ENCODE measurements at places on chromosomes 5 and 9.
A peak's percentile ranks its signal among the peaks of the same experiment; 100 is the strongest.

DNA sequence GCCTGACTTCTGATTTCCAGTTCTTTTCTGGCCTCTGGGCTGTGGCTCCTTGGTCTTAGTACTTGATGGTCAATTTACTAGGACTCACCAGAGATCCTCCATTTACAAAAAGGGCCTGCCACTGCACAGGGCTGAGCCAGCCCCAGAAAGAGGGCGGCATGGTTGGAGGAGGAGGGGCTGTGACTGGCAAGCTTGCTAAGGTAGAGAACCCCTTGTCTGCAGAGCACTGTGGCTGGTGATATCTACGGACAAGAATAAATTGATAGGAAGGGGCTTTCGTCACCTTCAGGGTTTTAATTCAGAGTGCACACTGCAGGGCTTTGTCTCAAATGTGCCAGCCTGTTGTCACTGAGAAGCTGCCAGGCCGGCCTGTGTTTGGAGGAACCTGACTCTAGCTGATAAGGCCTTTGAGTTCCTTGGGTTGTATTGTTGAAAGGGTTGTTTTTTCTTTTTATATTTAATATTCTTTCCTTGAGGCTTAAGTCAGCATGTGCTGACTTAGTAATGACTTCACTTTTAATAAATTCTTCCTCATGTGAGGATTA is 15.1 kb downstream of the SLC22A5 start:
- DNase-seq: no peak

GRCh38 chr9:118236625-118237024 is 532.4 kb downstream of the TLR4 start:
- DNase-seq: no peak

GRCh38 chr9:86459191-86459590 is 105.0 kb upstream of the TUT7 start:
- DNase-seq: no peak

- peak; percentile 52 for DNase-seq
Measured at GRCh38 chr9:121700832-121701419, 49.5 kb downstream of the DAB2IP start.

DNA sequence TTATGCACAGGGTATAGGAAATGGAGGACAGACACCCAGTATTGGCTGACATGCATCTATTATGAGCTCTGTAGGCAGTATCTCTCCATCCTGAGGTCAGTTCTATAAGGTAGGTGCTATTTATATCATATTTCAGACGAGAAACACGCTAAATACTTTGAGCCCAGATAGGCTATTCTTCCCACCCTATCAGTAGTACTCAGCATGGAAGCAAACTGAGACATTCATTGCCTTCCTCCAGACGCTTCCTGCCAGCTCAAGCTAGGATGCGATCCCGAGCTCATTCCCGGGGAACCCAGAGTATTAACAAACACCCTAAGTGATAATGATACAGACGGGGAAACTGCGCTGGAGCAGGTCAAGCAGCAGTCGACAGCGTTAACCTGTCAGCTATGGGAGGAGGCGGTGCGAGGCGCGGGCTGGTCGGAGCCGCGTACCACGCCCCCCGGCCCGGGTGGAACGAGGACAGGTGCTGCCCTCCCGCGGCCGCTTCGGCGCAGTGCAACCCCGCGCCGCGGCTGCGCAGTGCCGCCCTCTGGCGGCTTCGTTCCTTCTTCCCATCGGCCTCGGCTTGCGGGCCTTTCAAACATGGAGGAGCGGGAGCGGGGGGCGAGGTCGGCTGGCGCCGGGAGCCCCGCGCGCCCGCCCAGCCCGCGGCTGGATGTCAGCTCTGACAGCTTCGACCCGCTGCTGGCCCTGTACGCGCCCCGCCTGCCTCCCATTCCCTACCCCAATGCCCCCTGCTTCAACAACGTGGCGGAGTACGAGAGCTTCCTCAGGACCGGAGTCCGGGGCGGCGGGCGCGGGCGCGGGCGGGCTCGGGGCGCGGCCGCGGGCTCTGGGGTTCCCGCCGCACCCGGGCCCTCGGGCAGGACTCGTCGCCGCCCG is at the start of gene LSM11:
LSM11 (plus strand) TSS at position 550 of the 888 bp plus-strand sequence; CDS start at position 589, 39 bp downstream.
- peak; percentile 91 for DNase-seq

- peak; percentile 46 for DNase-seq
Measured at GRCh38 chr5:122192497-122193496, 63.5 kb downstream of the ZNF474 start.

All from OCI-LY7 (cell line).